ENCODE measurements at places on chromosomes 1 and 21.
A peak's percentile ranks its signal among the peaks of the same experiment; 100 is the strongest.

- no peak for DNase-seq
Measured at GRCh38 chr1:77950873-77951272, 28.0 kb downstream of the FUBP1 start.

DNA sequence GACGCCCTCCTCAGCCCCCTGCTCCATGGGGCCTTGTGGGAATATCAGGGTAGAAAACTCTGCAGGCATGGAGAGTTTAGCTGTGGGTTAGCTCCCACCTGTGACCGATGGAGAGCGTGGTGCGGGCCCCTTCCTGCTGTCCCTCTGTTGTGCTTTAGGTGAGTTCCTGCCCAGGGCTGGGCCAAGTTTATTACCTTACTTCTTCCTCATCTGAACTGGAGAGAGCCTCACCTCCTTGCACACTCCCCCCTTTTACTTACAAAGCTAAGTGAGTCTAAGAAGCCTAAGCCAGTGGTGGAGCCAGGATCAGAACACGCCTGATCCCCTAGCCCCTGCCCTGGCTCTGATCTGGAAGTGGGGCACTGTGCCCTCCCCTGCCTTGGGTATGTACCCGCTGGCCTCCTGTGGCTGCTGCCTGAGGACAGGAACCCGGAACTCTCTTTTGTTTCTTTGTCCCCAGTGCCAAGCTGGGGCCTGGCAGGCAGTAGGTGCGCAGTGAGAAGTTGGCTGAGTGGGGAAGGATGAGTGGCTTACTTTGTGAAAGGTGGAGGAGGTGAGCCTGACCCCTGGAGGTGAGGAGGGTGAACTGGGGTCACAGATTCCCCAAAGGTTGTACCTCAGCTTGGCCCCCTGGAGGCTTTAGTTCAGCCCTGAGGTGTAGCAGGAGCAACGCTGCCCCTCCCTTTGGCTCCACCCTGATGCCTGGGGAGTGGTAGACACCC, 32.9 kb downstream of the ARHGEF10L start:
- DNase-seq = no peak

DNA sequence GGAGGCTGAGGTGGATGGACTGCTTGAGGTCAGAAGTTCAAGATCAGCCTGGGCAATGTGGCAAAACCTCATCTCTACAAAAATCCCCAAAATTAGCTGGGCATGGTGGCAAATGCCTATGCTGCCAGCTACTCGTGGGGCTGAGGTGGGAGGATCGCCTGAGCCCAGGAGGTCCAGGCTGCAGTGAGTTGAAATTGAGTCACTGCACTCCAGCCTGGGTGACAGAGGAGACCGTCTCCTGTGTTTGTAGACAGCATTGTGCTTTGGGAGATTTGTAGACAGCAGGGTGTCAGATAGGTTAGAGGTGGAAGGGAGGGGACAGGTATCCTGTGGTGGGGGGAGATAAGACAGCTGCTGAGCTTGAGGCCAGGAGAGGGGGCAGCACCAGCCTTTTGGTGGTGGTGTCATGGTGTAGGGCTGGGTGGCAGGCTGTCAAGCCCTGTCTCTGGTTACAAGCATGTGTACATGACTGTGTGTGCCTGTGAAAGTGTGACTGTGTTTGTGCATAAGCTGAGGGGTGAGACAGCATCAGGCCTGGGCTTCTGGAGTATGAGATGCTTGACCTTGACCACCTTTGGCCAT, 15.2 kb downstream of the PPFIA4 start:
- no peak for DNase-seq

DNA sequence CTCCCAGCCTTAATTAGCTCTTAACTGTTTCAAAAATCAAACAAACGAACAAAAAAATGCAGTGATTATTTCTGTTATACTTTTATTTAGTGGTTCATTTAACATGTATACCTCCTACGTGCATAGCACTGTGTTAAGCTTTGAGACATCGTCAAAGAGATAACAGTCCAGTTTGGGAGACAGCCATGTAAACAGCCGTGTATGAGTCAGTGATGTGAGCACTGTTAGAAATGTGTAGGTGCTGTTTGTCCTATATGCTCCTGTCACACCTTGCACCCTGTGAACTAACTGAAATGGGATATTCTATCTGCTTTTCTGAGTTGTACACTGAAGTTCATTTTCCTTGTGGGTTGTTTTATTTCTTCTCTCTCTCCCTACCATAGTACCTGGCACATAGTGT, 109.7 kb upstream of the CACYBP start:
- DNase-seq = no peak

DNA sequence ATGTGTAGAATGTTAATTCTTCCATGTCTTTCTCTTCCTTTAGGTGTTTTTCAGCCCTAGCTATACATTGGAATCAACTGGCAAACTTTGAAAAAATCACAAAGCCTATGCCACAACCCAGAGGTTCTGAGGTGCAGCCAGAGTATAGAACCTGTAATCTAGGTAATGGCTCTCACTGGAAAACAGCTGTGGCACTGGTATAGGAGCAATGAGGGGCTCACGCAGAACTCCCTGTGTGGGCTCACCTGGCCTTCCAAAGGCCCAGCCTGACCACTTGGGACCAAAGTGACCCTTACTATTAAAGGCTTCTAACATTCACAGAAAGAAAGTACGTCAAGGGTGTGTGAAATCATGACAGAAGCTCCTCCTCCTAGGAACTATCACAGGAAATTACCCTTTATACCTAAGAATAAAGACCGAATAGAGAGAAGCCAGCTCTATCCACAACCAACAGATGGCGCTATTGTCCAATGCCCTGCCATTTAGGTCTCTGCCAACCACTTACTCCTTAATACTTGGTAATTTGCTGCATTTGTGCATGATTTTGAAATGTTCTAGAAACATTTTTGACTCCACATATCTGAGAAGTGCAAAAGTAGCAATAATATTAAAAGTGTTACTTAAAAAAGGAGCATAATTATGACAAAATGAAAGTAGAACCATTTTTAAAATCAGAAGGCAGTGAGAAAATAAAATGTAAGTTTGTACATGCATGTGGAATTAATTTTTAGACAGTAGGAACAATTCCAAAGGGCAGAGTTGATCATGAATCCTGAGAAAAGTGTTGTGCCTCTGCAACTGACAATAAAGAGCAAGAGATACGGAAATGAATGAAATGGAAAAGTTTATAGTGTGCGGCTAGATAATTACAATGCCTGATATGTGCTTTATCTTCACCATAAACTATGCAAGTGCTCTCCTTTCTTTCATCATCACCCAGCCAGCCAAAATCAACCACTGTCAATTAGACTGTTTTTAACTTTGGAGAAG, 93.1 kb upstream of the HAO2 start:
- DNase-seq = peak; percentile 57

- no peak for DNase-seq
Measured at GRCh38 chr1:232937741-232938375, 12.6 kb upstream of the NTPCR start.

DNA sequence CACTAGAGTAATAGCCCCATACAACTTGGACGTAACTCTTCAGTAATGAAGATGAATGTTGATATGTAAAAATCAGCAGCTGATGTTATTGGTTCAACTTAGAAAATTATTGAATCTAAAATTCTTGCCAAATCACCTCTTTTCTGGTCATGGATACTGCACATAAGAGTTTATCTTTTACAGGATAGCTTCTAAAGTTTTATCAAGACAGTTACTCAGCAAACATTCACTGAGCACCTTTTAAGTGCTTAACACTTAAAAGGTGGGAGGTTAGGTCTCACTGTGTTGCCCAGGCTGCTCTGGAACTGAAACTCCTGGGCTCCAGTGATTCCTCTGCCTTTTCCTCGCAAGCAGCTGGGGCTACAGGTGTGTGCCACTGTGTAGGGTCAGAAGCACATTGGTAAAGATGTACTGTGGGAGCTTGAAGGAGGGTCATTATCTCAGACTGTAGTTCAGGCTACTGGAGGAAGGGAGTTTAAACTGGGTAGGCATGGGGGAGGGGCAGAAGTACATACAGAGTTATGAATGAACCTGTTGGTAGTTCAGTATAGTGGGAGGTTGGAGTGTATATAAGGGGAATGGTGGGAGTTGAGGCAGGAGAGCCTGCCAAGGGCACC, 2.0 kb downstream of the MPZL1 start:
- DNase-seq = no peak

DNA sequence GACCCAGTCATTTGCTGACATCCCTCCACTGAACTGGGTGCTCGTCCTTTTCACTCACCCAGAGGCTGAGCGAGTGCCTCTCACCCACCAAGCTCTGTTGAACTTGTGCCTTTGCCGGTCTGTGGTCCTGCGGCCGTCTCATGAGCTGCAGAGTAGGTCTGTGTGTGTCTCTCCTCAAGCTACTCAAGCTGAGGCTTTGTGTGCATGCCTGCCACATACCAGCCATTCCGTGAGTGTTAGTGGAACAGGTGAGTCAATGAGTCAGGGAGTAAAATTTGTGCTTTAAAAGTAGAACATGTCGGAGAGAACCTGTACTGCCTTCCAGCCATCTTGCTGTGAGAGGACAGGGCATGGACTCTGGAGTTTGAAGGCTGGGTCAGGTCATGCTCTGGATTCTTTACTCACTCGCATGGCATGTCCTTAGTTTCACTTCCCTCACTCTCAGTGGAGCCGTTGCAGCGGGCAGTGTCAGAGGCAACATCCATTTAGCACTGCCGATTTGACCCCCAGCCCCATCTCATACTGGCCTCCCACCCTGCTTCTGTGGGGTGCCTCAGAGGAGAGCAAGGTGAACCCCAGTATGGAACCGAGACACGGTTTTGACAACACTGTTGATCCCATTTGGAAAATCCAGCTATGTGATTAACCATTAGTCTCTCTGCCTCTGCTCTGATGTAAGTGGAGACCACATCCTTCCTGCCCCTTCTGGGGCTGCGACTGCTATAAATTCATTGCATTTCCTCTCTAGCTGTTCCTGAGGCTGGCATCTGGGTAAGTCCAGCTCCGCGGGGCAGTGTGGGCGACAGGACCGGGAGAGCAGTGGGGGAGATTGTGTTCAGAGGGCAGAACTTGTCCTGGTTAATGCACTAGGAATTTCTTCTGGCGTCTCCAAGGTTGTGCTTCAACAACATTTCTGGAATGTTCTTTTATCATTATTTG, at the start of gene NLRP3:
TSS of gene NLRP3 (plus strand) at position 751 of the 939 bp plus-strand sequence. CDS start 2,628 bp downstream, outside the sequence.
- DNase-seq = no peak

GRCh38 chr1:27400082-27400962, 7.9 kb downstream of the GPR3 start:
- no peak for DNase-seq

GRCh38 chr1:59511476-59512465, 214.9 kb downstream of the FGGY start:
- no peak for DNase-seq

GRCh38 chr1:71377886-71378285, 297.1 kb upstream of the ZRANB2 start:
- DNase-seq = no peak

- no peak for DNase-seq
Measured at GRCh38 chr1:186033847-186034271, 299.7 kb downstream of the HMCN1 start.

- DNase-seq = no peak
Measured at GRCh38 chr1:32893198-32894018, 7.1 kb downstream of the HPCA start.

GRCh38 chr21:39198800-39199199, 15.5 kb upstream of the PSMG1 start:
- no peak for DNase-seq
